ENCODE measurements at places on chromosomes 7 and 10. TPM values are rescaled to one million over a fixed set of nuclear protein-coding genes. Genes with fewer than 3 reads are reported as not detected.

The MMP21 gene
- total RNA-seq: not detected

The SLC16A9 gene
- total RNA-seq: 0.25 TPM

The NRG3 gene
- total RNA-seq: not detected

The SPDYE8 gene
- not detected for total RNA-seq

The CD36 gene
- total RNA-seq: 897 TPM

The ZNF479 gene
- not detected for total RNA-seq

The SPDYE2B gene
- not detected for total RNA-seq

The LANCL2 gene
- total RNA-seq: 23.3 TPM

The SEPHS1 gene
- total RNA-seq: 41.3 TPM

The CHAT gene
- not detected for total RNA-seq

The IGFBP3 gene
- total RNA-seq: 659 TPM

The PLXDC2 gene
- total RNA-seq: 72.0 TPM

The CLRN3 gene
- not detected for total RNA-seq

The LRIT1 gene
- total RNA-seq: not detected

The ZNF92 gene
- 7.2 TPM for total RNA-seq

The GDF2 gene
- total RNA-seq: not detected

The TRIM50 gene
- not detected for total RNA-seq

DNA sequence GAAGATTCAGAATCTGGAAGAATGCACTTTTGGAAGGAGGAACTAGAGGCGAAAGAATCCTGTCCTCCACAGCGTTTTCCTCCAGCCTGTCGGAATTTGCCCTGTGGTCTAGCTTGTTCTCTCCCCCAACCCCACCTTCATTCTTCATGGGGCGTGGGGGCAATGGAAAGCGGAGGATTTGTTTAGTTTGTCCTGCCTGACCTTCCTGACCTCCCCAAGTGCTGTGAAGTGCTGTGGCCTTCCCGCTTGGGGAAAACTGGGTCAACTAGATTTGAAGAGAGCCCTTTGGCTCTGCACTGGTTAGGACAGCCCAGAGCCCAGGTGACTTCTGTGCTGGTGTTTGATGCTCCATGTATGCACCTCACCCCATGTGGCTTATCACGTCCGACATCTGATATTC is 49.1 kb downstream of the GATA3 start:
- no peak for DNase-seq

GRCh38 chr10:30858499-30858898 is 173.2 kb downstream of the ZNF438 start:
- DNase-seq: no peak

GRCh38 chr10:118447478-118448270 is 105.5 kb upstream of the FAM204A start:
- DNase-seq: no peak

DNA sequence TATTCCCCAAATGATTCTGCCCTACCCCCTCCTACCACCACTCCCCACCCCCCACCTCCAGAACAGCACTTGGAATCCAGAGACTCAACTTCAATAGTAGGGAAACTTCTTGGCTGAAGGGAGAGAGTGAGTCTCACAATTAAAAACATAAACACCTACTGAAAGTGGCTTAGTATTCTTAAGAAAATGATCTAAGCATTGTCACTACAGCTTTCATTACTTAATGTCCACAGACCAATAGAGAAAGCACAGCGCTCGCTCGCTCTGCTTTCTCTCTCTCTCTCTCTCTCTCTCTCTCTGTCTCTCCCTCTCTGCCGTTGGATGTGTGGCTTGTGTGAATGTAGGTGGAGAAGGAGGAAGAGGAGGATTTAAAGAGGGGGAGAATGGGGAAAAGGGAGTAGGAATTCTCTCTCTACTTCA is 1.5 kb upstream of the SEMA3A start:
- DNase-seq: no peak

- no peak for DNase-seq
Observed at GRCh38 chr10:31272841-31273240, 46.2 kb upstream of the ZEB1 start.

- DNase-seq: no peak
Observed at GRCh38 chr7:149762089-149762488, 11.3 kb downstream of the ZNF467 start.

DNA sequence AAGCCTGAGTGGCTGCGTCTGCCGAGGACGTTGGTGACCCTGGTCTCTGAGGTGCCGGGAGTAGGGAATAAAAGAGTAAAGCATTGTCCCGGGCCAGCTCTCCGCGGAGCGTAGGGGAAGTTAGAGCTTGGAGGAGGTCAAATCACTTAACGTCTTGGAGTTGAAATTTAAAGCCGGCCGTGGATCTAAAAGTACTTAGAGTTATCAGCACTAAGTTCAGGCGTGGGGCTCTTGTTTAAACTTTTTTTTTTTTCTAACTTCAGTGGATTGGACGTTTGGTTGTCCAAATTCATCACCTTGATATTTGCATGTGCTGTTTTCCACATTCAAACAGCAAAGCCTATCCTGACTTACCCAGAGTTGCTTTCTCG is 700 bp downstream of the NIPSNAP2 start:
- no peak for DNase-seq

DNA sequence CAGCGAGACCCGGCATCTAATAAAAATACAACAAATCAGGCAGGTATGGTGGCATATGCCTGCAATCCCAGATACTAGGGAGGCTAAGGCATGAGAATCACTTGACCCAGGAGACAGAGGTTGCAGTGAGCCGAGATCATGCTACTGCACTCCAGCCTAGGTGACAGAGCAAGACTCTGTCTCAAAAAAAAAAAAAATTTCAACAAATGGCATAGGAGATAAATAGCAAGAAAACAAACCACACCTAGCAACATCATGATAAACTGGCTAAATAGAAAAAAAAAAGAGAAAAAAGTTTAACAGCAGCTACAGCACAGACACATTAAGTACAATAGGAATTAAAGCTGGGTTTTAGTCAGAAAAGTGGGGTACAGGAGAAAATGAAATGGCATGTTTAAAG is 1034.6 kb upstream of the LRRN3 start:
- DNase-seq: no peak

DNA sequence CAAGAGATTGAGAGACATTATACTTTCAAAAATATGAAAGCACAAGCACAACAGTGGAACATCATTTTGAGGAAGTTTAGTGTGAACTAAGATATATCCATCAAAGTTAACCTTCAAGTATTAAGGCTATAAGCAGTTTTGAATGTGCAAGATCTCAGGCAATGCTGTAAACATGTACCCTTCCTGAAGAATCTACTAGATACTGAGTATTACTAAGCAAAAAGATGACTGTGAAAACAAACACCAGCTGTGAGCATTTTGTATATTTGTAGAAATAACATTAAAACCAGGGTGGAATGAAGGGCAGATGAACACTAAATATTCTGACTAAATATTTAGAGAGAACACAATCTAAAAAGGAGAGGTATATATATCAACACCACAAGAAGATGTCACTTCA is 41.3 kb upstream of the ADRA2A start:
- no peak for DNase-seq

- DNase-seq: no peak
Observed at GRCh38 chr10:16856567-16856966, 39.3 kb upstream of the RSU1 start.

DNA sequence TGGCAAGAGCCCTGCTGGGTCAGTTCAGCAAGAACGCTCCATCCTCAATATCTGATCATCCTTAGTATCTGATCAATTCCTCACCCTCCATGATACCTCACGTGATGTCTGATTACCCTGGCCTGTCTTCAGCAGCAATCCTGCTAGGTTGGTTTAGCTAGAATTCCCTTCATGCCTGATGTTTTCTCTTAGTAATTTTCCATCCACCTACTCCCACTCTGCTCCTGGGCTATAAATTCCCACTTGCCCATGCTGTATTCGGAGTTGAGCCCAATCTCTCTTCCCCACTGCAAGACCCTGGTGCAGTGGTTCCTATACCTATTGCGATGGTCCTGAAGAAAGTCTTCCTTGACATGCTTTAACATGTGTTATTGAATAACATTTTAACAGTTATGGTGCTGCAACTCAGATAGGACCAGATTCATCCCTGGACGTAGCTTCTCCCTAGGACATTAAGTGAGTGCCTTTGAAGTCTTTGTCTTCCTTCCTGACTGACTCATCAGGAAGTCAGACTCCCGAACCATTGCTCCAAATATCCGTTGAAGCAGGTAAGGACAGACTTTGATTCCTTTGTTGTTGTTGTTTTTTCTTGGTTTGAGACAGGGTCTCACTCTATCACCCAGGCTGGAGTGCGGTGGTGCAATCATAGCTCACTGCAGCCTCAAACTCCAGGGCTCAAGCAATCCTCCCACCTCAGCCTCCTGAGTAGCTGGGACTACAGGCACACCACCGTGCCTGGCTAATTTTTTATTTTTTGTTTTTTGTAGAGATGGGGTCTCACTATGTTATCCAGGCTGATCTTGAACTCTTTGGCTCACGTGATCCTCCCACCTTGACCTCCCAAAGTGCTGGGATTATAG is 29.4 kb upstream of the CLDN3 start:
- no peak for DNase-seq

GRCh38 chr7:936386-937054 is 18.0 kb downstream of the ADAP1 start:
- no peak for DNase-seq

- DNase-seq: no peak
Observed at GRCh38 chr7:98760201-98760651, 109.6 kb downstream of the TMEM130 start.

DNA sequence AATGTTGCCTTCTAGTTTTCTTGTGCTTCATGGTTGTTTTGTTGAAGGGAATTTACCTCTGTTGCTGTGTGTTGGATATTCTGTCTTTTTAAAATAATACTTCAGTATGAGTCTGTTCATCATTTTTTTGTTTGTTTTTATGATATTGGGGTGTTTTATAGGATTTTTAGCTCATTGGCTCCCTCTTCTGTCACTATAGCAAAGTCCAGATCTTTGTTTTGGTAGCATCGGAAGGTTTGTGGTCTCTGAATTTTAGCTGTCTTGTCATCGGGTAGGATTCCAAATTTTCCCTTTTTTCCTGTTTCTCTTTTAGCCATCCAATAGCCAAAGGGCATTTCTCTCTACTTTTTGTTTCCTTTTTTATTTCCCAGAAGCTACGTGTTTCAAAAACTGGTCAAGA is 91.4 kb downstream of the EXOC4 start:
- no peak for DNase-seq

GRCh38 chr7:2520131-2520760 is 672 bp downstream of the LFNG start:
- no peak for DNase-seq

DNA sequence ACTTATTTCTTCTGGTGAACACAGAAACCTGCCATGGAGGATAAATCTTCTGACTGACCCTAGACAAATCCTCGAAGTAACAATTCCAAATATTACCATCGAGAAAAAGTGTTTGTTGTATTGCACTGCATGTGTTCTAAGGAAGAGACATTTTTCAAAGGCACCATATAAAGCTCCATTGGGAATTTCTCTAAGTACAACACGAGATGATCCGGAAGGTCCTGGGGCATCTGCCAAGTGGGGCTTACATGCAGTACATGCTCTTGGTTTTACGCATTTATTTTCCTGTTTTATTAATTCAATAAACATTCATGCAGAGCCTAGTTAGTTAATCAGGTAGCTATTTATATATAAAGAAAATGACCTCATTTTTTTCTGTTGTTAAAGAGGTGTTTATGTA is 692.0 kb upstream of the IGFBP3 start:
- DNase-seq: no peak

DNA sequence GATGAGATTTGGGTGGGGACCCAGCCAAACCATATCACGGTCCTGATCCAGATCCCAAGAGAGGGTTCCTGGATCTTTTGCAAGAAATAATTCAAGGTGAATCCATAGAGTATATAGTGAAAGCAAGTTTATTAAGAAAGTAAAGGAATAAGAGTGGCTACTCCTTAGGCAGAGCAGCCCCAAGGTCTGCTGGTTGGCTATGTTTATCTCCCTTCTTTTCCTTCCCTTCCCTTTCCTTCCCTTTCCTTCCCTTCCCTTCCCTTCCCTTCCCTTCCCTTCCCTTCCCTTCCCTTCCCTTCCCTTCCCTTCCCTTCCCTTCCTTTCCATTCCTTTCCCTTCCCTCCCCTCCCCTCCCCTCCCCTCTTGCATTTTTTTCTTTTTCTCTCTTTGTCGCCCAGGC is 35.2 kb downstream of the OTUD1 start:
- no peak for DNase-seq

DNA sequence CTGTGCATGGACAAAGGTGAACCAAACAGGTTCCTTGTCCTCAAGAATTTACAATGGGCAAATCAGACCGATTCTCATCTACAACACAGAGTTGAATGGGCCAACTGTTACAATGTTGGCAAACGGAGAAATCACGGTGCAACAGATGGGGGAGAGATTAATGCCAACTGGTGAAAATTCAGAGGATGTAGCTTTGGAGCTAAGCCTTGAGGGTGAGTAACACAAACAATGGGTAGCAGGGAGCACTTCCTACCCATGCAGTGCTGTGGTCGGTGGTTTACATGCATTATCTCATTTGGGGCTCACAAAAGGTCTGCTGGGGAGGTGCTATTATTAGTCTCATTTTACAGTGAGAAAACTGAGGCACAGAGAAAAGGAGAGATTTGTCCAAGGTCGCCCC is 902 bp upstream of the NFE2L3 start:
- DNase-seq: no peak

DNA sequence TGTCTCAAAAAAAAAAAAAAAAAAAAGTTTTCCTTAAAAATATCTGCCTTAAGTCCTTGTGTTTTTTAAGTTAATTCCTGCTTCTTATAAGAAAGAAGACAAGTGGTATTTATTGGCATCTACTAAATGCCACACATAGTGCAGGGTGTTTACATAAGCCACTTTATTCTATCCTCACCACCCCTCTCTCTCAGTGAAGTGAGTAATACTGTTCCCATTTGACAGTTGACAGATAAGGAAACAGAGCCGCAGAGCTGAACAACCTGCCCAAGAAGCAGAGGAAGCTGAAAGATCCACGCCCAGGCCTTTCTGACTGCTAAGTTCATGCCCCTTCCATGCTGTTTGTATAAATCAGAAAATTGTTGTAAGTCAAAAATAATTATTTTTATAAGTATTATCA is 54.1 kb downstream of the ABLIM1 start:
- DNase-seq: no peak

DNA sequence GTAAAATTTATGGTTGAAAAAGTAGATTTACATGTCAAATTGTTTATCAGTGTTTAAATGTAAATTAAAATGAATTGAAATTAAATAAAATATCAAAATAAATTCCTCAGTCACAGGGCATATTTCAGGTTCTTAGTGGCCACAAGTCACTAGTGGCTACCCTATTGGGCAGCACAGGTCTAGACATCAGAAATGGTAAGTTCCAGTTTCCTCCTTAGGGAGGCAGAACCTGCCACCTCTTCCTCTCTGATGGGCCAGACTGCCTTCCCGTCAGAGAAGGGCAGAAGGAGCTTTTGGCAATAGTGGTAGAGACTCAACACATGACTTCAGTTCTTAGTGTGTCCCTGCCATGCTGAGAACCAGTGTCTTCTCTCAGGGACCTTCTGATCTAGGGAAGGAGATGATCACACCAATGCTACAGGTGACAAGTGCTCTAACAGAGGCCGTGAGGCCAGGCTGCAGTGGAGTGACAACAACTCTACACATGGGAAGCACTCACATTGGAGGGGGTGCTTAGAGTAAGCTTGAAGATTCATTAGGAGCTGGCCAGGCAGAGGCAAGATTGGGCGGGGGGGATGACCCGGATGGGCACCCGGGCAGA is 14.4 kb upstream of the PCBD1 start:
- DNase-seq: no peak
